ENCODE measurements at places on chromosomes 7 and 10.

DNA sequence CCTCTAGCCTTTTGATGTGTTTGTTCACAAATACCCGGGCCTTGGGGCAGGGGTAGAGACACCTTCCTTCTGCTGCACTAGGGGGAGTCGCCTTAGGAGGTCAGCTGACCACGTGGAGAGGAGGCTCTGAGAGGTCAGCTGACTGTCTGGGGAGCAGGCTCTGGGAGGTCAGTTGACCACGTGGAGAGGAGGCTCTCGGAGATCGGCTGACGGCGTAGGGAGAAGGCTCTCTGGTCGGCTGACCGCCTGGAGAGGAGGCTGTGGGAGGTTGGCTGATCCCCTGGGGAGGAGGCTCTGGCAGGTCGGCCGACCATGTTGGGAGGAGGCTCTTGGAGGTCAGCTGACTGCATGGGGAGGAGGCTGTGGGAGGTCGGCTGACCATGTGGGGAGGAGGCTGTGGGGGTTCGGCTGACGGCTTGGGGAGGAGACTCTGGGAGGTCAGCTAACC, 59.6 kb upstream of the LYZL1 start:
- no peak for DNase-seq

DNA sequence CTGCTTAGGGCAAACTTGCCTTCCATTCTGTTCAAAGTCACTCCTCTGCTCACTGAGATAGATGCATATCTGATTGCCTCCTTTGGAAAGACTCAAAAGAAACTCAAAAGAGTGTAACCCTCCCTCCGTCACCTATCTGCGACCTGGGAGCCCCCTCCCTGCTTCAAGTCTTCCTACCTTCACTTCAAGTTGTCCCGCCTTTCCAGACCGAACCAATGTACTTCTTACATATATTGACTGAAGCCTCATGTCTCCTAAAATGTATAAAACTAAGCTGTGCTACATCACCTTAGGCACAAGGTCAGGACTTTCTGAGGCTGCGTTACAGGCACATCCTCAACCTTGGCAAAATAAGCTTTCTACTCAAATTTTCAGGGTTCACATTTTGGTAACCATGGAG, 77.4 kb upstream of the C1GALT1 start:
- DNase-seq: no peak

DNA sequence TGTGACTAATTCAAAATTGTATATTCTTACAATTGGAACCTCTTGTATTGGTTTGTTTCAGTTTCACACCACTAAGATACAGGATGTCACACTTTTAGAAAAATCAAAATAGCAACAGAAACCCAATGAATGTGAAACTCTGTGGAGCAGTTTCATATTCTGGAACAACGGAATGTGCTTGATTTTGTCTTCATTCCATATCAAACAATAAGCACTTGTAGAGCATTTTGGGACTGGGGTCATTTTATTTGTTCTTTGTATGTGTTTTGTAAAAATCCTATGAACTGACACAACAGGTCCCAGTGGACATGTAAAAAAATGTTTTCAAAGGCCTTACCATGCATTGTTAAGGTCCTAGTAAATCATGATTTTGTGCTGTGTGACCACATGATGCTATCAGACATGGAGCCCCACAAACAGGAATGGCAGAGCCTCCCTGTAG, 123.1 kb downstream of the DKK1 start:
- no peak for DNase-seq

DNA sequence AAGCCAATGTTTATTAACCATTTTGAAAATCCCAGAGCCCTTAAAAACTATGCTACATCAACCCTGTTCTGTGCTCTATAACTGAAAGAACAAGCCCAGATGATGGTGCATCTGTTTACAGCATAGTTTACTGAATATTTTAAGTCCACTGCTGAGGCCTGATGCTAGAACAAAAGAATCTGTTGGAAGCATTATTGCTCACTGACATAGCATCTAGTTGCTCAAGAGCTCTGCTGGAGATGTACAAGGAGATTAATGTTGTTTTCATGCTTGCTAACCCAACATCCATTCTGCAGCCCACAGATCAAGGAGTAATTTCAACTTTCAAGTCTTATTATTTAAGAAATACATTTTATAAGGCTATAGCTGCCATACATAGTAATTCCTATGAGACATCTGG, 181.3 kb upstream of the FEZF1 start:
- DNase-seq: no peak

GRCh38 chr10:69578508-69578991, 5.3 kb upstream of the NEUROG3 start:
- no peak for DNase-seq

- no peak for DNase-seq
Observed at GRCh38 chr7:4689668-4690067, 7.6 kb downstream of the FOXK1 start.

GRCh38 chr10:93514521-93514920, 18.1 kb downstream of the CEP55 start:
- DNase-seq: no peak

DNA sequence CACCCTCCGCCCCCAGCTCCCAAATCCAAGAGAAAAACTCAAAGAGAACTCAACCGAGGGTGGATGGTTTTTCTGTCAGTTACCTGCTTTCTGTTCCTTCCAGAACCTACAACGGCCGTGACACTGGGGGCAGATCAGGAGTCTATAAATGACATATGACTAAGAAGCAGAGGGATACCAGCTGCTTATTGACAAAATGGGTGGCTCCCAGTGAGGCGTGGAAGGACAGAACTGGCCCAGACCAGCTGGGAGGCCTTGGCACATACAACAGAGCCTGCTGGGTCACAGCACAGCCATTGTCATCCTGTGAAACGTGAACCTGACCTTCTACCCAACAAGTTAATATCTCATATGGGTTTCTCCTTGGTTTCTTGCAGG, 84.3 kb upstream of the ADRB1 start:
- peak; percentile 75 for DNase-seq

DNA sequence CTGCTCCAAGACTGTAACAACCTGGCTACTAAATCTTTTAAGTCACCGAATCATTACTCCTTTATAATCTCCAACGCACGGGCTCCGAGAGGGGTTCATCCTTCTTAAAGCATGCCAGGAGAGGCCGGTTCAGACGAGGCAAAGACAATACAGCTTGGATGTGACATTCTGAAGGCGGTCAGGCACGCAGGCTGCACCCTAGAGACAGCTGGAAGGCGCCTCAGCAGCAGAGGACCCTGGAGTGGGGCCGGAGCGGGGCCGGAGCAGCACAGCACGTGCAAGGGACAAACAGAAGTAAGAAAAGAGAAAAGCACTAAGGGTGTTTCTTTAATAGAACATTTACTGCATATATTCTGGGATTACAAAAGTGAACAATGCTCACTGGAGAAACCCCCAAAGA, 97.8 kb upstream of the PPP2R2D start:
- no peak for DNase-seq

DNA sequence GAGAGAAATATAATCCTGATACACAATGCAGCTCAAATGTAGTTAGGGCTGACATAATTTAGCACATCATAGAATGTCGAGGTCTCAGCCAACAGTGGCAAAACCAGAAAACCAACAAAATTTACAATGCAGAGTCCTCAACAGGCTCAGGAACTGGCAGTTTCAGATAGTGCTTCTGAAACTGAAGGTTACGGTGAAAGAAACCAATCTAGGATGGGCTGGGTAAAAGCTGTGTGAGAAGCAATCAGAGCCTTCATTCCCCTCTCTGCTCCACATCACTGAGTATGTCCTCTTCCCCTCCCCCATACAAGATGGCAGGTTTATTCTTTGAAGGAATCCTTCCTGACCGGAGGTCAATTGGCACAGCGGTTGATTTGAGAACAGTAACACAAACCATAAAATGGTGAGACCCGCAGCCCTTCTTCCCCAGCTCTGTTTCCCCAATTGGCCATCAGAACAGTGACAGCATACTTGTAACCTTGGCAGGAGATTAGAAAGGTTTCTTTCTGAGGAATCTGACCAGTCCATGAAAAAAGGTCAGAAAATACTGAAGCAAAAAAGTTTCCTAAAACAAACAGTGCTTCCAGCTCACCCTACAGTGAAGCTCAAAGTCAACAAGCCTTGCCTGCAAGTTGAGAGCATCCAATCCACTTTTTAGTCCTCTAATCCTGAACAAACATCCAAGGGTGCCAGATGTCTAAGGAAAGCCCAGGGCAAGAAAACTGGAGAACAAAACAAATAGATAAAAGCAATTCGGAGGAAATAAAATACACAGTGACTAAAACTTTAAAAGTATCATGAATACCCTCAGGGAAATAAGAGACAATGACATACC, 53.9 kb upstream of the IL6 start:
- DNase-seq: no peak

DNA sequence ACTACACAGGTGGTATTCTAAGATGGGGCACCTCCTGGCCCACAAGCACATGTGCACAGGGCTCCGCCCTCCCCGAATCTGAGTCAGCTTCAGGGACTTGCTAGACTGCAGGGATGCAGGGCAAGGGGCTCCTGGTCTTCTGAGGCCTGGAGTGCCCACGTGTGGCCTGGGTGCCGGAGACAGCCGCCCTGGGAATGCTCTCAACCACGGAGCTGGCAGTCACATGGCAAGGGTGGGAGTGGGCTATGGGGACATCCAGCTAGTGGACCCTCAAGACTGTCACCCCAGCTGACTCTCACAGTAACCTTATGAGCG, 42.7 kb downstream of the CFAP46 start:
- no peak for DNase-seq

DNA sequence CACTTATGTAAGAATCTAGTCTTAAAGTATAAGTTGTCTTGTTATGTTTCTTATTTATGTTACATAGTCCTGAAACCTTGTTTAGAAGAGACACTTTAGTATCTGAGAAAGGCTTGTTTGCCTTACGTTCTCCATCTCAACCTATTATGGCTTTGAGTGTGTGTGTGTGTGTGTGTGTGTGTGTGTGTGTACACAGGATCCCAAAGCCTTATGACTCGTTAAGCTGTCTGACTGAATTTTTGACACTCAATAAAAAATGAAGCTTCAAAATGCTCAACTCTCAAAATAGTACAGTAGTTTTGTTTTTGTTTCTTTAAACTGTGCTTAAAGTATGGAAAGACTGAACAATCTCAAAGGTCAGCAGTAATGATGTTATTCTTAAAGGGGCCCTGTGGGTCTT, 18.0 kb downstream of the CALU start:
- no peak for DNase-seq

DNA sequence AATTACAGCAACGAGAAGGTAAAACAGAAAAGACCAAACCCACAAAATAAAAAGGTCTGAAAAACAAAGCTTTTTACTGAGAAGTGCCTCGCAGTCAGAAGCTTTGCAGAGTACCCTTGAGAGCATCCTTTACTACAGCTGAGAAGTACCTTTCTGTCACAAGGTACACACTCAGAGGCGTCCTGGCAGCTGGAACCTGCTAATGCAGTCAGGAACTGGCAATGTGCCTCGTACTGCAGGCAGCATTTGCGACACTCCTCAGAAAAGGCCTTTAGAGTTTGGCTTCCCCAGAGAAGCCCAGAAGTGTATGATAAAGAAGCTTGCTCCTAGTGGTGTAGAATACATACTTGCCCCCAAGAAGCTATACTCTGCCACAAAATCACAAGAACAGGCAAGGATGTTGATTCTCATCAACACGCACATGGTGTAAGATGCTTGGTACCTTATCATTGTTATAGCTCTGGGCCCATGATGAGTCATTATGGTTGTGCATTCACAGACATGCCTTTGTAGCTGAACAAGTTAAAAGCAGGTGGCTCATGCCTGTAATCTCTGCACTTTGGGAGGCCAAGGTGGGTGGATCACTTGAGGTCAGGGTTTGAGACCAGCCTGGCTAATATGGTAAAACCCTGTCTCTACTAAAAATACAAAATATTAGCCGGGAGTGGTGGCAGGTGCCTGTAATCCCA, 2.0 kb upstream of the GTPBP4 start:
- DNase-seq: peak; percentile 7
